ENCODE measurements at places on chromosomes 5 and 9.

DNA sequence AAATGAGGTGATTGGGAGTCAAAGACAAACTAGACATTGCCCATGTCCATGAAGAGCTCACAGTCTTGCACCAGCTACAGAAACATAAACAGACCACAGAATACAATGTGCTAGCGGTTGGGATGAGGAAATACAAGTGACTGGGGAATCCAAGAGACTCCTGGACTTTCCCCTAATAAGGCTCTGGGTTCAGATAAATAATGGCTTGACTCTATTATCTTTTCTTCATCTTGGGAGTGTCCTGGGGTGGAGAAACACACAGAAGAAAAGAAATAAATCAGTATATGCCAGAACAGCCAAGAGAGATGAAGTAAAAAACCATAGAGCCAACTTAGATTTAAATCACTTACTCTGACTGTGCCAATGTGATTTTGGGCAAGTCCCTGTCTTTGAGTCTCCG lies 227.8 kb downstream of the PAPPA start:
- no peak for DNase-seq

DNA sequence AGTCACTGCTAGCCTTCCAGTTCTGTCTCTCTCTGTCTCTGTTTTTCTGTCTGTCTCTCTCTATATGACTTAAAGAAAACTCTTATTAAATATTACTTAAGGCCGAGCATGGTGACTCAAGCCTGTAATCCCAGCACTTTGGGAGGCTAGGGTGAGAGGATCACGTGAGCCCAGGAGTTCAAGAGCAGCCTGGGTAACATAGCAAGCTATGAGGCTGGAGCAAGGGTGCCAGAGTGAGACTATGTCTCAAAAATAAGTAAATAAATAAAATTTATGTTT lies 1.7 kb upstream of the GBGT1 start:
- DNase-seq, result no peak

DNA sequence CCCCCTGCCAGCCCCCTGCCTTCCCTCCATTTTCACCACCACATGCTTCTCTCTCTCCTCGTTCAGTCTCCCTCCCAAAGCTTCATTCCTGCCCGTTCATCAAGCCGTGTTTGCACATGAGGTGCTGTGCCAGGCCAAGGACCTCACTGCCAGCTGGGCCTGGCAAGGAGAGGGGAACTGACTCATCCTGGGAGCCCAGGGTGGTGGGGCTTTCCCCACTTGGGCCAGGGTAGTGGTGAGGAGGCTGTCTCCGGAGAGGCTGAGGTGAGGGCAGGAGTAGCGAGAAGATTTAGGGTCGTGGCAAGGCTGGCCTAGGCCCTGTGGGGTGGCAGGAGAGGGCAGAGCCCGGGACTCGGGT lies 30.4 kb upstream of the NOTCH1 start:
- DNase-seq, result no peak

GRCh38 chr9:110835404-110835803 lies 166.8 kb downstream of the MUSK start:
- no peak for DNase-seq

DNA sequence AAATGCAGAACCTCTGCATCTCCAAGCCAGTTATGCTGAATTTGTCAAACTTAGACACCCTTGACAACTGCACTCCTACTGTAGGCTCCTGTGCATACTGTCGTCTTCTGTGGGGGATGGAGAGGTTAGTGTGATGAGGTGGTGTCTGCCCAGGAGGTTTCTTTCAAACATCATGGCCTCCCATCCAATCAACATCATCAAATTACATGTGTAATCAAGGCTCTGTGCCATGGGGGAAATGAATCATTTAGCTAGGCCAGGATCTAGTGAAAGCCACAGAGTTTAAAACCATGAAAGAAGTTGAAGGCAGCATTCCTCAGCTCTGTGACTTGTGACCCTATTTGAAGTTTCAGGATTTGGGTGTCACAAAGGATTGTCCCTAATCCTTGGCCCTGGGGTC lies 240.6 kb downstream of the MARCHF11 start:
- no peak for DNase-seq

- DNase-seq, result no peak
These were observed 245.1 kb downstream of the MAST4 start for GRCh38 chr5:66841264-66841663.

GRCh38 chr5:108649106-108649505 lies 98.6 kb upstream of the FER start:
- DNase-seq, result no peak

GRCh38 chr9:16179566-16179965 lies 626.7 kb downstream of the CCDC171 start:
- no peak for DNase-seq

- DNase-seq, result no peak
These were observed 66.0 kb upstream of the KLF9 start for GRCh38 chr9:70480405-70480980.

- no peak for DNase-seq
These were observed 40.4 kb downstream of the BASP1 start for GRCh38 chr5:17257705-17258273.

DNA sequence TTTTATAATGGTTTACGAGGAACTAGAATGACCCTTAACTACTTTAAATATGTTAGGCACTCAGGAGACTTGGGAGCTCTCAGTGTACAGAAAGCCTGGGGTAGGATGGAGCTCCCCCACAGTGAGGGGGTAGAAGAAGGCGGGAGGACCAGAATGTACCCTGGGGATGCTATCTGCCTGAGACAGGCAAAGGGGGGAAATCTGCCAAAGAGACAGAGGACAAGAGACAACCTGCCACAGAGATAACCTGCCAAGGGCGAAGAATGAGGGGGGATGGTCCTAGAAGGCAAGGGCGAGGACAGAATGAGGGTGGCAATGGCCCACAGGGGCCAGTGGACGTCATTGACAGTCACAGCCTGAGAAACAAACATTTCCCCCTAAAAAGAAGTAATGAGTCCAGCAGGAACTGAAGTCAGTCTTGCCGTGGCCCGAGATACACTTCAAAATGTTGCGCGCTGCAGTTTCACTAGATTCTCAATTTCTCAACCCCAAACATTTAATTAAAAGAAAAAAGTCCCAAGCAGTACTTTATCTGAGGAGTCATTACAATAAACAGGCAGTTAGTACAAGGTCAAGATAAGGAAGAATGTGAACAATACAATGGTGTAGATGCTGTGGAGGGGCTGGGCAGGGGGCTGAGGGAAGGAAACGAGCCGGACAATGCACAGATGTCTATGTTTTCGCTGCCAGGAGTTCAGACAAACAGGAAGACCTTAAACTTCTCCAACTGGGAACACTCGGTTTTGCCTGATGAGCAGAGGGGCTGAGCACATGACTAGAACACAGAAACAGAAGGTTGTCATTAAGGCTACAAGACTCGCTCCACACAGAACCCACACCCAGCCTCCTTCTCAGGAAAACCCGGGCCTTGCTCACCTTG lies 125.0 kb downstream of the LHFPL2 start:
- no peak for DNase-seq

GRCh38 chr9:125470767-125471580 lies 209.3 kb downstream of the GAPVD1 start:
- DNase-seq, result no peak

DNA sequence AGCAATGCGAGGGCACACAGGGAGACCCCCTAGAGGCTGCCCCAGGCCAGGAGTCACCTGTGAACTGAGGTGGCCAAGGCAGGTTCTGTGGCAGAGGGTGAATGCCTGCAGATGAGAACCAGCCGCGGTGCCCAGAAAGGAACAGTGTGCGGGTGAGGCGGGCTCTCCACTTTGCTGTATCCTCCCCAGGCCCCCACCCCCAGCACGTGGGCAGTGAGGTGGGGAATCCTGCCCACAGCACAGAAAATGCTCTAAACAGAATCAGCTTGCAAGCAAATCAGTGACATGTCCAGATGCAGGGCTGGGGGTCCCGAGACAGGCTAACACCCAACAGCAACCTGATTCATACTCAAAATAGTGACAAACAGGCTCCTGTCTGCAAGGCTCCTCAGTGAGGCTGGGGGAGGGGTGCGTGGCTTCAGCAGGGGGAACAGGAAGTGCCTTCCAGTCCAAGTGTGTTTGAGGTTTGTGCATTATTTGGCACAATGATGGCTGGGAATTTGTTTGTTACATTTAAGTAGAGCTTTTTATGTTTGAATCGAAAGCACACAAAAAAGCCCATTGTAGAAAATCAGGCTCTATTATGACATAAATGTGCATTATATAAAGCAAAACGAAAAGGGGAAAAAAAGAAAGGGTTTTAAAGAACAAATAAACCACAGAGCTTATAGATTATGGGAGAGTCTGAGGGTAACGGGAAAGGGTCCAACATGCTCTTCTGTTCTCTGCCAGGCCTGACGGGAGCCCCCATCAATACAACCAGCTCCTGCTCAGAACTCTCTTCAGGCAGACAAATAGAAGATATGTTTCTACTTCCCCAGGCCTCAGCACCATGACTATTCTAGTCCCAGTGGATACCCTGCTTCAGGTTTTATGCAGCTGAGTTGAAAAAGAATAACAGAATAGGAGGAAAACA lies 201.3 kb downstream of the HSD17B3 start:
- DNase-seq, result no peak

DNA sequence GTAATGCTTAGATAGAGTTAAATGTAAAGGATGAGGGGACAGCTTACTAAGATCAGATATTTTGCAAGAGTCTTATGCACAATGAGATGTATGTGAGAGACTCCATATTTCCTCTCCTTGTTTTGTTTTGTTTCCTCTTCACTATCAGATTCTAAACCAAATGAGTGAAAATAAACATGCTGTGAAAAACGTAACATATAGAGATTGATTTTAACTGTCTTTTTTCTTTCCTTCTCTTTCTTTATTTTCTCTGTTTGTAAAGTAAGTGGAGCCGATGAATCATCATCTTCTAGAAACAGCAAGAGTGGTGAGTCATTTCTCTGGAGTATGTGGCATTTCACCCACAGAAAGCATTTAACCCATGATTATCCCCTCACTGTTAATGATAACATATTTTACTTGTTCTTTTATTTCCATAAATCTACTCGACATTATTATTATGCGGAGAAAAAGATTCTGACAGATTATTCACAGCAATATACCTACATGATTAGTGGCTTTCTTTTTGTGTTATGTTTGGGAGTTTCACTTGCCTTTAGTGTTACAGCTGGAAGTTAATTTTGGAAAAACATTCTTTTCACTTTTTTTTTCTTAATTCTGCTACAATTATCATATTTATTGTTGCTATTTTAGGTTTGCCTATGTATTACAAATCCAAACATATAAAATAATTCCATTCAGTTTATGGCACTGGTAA lies 2.1 kb upstream of the ANXA1 start:
- DNase-seq, result no peak

- DNase-seq, result no peak
These were observed 301.2 kb downstream of the KIAA0825 start for GRCh38 chr5:94316916-94317838.

DNA sequence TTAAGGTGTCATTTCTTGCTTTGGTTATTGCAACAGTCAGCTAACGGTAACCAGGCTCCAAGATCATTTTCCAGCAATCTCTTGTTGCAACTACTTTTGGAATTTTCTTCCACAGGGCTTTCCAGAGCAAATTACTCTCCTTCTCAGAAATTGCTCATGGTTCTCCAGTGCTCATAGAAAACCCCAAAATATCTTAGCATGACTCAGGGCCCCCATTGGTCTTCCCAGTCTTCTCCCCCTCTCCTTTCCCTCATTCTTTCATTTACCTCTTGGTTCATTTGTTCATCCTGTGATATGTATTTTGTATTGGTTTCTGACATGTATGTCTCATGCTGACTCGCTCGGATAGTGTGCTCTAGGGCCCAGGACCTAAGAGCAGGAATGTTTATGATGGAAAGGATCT lies 35.6 kb downstream of the WWC1 start:
- no peak for DNase-seq

DNA sequence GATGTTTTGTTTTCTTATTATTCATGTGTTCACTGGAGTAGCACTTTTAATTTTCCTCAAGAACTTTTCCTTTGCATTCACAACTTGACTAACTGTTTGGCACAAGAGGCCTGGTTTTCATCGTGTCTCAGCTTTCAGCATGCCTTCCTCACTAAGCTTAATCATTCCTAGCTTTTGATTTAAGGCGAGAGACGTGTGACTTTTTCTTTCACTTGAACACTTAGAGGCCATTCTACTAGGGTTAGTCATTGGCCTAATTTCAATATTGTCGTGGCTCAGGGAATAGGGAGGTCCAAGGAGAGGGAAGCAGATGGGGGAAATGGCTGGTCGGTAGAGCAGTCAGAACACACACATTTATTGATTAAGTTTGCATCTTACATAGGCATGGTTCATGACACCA lies 94.0 kb downstream of the ZNF462 start:
- DNase-seq, result no peak

- no peak for DNase-seq
These were observed 234.1 kb downstream of the FBXL7 start for GRCh38 chr5:15734058-15734457.

- DNase-seq, result no peak
These were observed 134.5 kb downstream of the FANCC start for GRCh38 chr9:95182854-95183563.
